ENCODE measurements at places on chromosomes 11 and 22. TPM values are rescaled to one million over a fixed set of nuclear protein-coding genes. Genes with fewer than 3 reads are reported as not detected.

The HOATZ gene
- total RNA-seq, result not detected

The KCNJ5 gene
- not detected for total RNA-seq

- DNase-seq, result no peak
Measured at GRCh38 chr11:120645639-120646038, 134.1 kb downstream of the GRIK4 start.

- DNase-seq, result no peak
Measured at GRCh38 chr11:128236506-128237498, 350.6 kb downstream of the ETS1 start.

GRCh38 chr11:17224727-17225126 is 16.9 kb upstream of the PIK3C2A start:
- DNase-seq, result no peak

GRCh38 chr22:24535348-24535747 is 19.6 kb downstream of the GUCD1 start:
- DNase-seq, result no peak

GRCh38 chr11:113016905-113017304 is 55.7 kb downstream of the NCAM1 start:
- no peak for DNase-seq

All from MG63 (cell line).